ENCODE measurements at places on chromosomes 7 and 10.
A peak's percentile ranks its signal among the peaks of the same experiment; 100 is the strongest.

DNA sequence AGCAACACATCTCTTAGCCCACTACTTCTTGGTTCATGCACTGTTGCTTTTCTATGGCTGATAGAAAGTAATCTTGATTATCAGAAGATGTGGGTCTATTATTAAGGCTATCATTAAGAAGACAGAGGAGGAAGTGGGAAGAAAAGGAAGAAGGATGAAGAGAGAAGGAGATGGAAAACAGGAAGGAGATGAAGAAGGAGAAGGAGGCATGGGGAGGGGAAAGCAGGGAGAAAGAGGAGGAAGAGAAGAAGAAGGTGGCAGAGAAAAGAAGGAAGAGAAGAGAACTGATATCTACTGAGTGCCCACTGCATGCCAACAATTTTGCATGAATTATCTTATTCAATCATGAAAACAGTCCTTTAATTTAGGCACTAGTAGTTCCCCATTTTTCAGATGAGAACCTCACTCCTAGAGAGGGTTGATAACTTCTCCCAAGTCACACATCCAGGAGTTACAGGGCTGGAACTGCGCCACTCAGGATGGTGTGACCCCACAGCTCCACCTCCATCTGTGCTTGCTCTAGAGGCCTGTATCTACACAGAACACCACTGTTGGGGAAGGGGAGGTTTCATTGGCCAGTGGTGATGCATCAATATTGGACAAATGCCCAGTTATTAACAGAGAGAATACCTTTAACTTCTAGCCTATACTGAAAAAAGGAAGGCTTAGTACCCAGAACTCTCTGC lies 147.4 kb downstream of the CXCL12 start:
- DNase-seq = no peak

DNA sequence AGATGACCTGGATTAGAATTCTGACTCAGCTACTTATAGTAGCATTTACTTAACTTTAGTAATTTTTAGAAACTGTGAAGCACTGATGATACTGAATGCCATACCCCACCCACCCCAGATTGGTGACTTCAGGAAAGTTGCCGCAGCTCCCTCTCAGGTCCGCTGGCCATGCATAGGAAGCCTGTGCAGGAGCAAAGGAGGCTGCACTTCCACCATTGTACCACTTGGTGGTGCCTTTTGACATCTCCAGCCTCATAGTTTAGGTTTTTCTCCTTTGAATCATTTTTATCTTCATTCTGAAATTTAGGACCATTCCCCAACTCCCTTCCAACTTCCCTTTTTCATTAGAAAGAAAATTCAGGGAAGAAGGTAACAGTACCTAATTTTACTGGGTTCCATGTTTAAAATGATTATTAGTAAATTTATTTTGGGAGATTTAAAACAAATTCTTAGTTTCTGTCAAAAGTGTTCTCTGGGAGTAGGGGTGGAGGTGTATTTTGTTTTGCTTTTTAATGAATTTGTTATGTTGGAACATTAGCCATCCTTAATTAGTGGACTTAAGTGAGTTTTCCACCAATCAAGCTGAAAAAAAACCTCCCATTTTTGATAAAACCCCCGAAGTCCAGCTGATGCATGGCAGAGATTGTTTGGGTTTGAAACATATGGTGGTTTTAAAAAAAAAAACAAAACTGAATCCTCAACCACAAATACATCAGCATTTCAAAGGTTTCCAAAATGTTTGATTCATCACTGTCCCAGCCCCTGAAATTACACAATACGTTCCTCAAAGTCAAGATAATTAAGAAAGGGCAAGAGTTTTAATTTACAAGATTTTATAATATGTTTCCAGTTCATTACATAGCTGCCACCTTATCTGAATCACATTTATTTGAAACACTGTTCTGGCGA lies 109.6 kb downstream of the WNT2 start:
- peak; percentile 39 for DNase-seq

DNA sequence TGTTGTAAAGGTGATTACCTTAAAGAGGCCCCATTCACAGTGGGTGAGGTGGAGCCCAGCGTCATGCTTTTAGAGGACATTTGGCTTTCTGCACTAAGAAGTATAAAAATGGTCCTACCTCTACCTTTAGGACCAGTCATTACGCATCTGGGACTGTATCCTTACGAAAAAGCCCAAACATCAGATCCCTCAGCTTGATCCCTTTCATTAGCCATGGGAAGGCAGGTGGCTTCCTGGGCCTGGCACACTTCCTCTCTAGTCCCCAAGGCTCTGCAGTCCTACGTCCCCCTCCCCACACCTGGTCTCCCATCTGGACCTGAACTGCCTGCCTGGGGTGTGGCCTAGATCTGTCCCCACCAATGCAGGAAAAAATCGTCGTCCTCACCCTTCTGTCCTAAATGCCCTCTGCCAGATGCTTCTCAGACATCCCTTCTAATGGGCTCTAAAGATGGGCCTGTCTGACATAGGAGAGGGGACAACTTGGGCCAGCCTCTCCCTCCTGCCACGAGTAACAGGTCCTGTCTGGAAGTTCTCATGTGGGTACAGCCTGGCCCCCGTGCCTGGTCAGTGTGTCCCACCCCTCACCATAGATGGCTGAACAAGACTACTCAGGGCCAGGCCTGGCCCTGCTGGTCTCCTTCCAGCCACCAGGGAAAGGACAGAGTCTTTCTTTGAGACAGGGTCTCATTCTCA lies 11.8 kb upstream of the SLC18A3 start:
- DNase-seq = no peak

- DNase-seq = no peak
Measured at GRCh38 chr7:102055181-102055976, 231.3 kb upstream of the SH2B2 start.

DNA sequence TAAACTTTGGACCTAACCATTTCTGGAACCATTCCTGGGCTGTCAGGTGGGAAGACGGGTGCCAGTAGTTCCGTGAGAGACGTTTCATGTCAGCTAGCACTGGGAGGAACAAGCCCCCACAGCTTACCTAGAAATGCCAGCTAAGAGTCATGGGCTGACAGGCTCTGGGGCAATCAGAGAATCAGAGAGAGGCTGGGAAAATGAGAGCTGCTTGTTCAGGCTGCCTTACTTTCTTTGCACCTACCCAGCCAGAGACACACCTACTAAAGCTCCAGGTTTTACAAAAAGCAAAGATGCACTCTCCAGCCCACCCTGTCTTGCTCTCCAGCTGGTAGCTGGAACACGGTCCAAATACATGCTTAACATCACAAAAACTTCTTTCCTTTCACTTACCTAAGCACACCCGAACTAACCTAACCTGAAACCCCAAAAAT lies 688 bp downstream of the PTN start:
- no peak for DNase-seq

GRCh38 chr10:20473023-20473760 lies 423.9 kb downstream of the NEBL start:
- DNase-seq = no peak

DNA sequence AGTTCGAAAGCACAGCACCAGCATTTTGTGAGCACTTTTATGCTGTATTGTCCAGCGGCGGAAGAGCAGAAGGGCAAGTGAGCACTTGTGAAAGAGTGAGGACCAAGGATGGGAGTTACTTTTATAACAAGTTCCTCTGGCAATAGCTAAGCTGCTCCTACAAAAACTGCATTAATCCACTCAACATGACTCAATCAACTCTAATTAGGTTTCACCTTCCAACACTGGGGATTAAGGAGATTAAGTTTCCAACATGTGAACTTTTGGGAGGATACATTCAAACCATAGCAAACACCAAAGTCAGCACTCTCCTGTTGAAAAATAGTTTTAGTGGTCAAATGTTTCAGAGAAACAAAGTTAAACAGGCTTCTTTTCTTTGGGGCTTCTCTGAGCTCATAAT lies 844.5 kb downstream of the REEP3 start:
- no peak for DNase-seq

GRCh38 chr10:100697070-100697469 lies 48.3 kb upstream of the PAX2 start:
- DNase-seq = no peak

DNA sequence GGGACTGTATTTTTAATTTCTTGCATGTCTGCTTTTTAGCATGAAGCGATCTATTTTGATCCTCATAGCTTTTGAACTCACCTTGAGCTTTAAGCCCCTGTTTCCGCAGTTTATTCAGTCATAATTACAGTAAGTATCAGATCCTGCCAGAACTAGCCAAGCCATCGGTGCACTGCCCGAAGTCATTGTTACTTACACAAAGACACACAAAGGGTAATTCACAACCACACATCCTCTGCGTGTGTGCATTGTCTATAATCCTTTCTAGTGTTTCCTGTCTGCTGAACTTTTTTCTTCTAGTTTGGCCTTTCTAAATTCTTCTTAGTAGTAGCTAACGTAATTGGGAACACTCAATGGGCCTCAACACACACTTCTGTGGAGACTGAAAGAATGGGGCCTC lies 133.0 kb downstream of the SFMBT2 start:
- no peak for DNase-seq

DNA sequence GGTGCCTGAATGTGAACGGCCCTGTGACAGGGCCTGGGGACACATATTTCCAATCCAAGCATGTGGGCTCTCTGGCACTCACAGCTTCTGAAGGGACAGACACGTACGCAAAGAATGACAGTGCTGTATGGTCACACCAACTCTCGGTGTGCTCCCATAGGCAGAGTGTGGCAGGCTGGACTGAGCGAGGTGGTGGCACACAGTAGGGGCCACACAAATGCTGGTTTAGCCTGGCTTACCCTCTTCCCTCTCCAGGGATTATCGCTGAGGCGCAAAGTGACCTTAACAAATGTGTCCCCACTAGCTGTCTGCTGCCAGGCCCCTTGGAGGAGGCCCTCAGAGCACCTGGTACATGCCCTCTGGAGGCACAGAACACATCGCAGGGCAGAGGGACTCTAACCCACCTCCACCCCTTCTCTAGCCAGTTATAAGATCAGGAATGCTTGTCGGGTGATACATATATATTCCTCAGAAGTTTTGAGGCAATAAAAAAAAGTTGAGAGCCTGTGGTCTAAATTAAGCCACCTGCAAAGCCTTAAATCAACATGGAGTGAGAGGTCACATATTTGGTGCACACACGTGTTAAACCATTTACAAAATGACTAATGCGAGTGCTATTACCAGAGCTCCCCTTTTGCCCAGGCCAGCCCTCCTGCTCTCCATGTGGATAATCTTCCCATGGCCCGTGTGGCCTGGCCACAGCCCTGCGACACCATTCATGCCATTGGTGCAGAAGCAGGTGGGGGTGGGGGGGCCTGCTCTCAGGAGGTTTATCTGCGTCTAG lies 262.8 kb upstream of the GRB10 start:
- no peak for DNase-seq

DNA sequence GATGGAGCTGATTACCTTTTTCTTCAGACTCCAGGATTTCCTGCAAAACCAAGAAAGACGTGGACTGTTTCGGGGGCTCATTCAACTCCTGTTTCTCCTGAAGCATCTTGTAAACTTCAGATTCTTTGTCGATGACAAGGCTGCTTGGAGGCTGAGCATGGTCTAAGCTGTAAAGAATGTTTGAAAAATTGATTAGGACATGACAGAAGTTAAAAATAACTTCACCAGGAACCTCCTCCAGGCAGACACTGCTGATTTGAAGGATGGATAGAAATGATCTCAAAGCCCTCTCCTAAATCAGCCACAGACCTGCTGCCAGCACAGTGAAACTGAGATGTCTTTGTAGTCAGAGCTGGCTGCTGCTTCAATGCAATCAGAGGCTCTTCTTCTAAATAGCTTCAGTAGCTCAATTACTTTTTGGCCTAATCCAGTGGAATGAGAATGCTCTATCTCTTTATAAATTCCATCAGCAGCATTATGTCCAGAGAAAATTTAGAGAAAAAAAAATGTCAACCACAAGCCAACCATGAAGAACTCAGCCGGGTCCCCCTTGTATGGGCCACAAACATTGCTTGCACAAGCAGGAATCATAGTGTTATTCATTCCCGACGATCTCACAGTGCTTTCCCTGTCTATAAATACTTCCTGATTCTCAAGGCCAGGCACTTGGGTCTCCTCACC lies 43.5 kb downstream of the PDLIM1 start:
- no peak for DNase-seq

- DNase-seq = no peak
Measured at GRCh38 chr10:129658376-129659072, 191.5 kb downstream of the MGMT start.

GRCh38 chr10:119343011-119343601 lies 135.7 kb downstream of the GRK5 start:
- DNase-seq = no peak

DNA sequence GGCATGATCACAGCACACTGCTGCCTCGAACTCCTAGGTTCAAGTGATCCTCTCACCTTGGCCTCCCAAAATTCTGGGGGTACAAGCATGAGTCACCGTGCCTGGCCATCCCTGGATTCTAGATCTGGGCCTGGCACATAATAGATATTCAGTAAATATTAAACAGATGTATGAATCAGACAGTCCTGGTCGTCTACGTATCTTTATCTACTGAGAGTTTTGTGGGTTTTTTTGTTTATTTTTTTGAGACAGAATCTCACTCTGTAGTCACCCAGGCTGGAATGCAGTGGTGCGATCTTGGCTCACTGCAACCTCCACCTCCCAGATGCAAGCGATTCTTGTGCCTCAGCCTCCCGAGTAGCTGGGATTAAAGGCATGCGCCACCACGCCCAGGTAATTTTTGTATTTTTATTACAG lies 24.3 kb upstream of the ITGB1 start:
- no peak for DNase-seq

GRCh38 chr7:99459087-99459486 lies 6.9 kb downstream of the ATP5MF start:
- no peak for DNase-seq

- DNase-seq = no peak
Measured at GRCh38 chr7:30922596-30922995, 10.9 kb downstream of the AQP1 start.

- peak; percentile 38 for DNase-seq
Measured at GRCh38 chr10:125048094-125048864, 106.4 kb downstream of the ZRANB1 start.

DNA sequence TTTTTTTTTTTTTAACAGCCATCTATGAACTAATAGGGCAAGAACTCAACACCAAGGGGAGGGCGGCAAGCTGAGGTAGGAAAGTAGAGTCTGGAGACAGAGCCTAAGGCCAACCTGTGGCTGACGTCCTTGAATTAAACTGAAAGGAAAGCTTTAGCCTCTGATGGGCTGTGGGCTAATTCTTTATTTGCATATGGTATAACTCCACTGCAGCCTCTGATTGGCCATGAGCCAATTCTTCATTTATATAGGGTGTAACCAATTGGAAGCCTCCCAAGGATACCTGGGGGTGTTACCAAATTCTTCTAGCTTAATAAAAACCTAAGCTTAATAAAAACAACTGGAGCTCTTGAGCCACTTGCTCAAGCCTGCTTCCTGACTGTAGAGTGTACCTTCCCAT lies 10.3 kb downstream of the TYW1 start:
- no peak for DNase-seq

- DNase-seq = no peak
Measured at GRCh38 chr7:120806669-120807068, 51.3 kb downstream of the TSPAN12 start.

DNA sequence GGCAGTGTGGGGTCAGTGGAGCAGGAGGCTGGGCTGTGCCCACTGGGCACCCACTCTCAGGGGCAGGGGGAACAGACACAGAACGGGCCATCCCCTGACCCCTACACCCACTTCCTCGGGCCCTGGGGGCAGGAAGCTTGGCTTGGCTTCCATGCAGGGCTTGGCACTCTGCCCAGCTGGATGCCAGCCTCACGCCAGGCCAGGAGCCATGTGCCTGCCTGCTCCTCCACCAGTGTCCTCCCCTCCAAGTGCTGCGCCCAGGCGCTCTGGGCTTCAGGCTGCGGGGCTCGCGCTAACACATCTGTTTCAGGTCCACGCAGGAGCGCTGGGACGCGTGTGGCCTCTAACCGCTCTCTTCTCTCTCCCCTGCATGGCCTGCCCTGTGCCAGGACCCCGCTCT lies 12.7 kb downstream of the LDB3 start:
- DNase-seq = no peak

- no peak for DNase-seq
Measured at GRCh38 chr7:28853150-28853549, 105.0 kb downstream of the TRIL start.

All from CD4-positive, alpha-beta T cell treated with Interleukin-6 for 4 hours (primary cell).